ENCODE measurements at places on chromosomes 6 and 20.

DNA sequence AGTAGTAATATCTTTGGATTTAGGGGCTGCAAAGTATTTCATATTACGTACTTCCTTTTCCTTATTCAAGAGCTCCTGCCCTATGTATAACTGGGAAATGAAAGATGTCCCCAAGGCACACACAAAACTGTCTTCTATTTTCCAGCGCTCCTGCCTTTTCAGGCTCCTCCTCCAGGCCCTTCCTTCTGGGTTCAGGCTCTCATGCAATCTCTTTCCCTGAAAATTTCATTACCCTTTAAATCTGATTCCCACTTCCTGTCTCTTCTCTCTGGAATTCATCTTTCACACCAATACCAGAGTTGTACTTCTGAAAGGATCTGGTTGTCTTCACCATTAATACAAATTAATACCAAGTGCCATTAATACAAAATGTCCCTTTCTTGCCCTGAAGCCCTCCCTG lies 181.6 kb downstream of the UTRN start:
- no peak for DNase-seq

DNA sequence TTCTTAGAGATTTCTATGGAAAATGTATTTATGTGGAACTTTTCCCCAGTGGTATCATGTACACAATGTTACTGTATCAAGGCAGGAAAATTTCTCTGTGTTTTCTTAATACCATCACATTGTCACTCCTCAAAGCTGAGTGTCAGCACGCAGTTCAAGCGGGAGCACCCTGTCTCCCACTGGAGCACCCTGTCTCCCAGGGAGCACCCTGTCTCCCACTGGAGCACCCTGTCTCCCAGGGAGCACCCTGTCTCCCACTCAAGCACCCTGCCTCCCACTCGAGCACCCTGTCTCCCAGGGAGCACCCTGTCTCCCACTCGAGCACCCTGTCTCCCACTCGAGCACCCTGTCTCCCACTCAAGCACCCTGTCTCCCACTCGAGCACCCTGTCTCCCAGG lies 51.3 kb downstream of the PSMG4 start:
- DNase-seq, result no peak

DNA sequence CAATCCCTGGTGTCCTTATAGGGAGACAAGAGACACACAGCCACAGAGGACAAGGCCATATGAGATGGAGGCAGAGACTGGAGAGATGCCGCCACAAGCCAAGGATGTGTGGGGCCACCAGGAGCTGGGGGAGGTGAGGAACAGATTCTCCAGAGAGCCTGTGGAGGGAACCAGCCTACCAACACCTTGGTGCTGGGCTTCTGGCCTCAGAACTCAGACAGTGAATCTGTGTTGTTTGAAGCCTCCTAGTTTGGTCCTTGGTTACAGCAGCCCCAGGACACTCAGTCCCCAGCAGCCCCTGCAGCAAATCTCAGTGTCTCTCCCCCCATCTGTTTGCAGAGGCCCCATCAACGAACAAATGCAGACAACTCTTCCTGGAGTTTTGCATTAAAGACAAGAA lies 73.2 kb upstream of the BHLHE23 start:
- no peak for DNase-seq

- no peak for DNase-seq
Measured at GRCh38 chr6:105886066-105886813, 199.9 kb upstream of the PRDM1 start.

GRCh38 chr6:17220040-17220910 lies 60.9 kb upstream of the RBM24 start:
- DNase-seq, result no peak

DNA sequence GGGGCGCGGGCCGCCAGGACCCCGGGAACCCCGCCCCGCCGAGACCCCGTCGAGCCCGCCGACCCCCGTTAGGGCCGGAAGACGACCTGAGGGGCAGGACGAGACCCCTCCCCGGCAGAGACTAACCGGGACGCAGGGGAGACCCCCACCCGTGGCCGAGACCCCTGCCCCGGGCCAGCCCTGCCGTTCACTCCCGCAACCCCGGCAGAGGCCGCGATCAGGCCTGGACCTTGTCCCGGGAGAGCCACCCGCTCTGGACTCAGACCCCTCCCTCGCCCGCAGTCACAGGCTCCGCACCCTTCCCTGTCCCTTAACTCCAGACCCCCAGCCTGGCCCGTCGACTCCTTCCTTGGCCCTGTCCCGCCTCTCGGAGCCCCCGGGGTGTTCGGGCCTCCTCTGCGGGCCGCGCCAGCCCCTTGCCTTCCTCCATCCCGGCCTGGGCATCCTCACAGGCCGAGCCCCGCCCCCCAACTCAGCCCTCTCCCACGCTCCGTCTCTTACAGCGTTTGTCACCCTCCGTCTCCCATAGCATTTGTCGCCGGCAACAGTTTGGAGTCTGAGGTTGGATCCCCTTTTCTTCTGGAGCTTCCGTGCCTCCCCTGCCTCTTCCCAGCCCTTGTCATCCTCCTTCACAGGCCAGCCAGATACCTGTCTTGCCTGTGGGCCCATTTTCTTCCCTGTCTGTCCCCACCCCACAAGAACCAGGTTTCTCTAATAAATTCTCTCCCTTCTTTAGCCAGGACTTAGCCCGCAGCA lies 569 bp downstream of the TCEA2 start:
- peak; percentile 54 for DNase-seq

DNA sequence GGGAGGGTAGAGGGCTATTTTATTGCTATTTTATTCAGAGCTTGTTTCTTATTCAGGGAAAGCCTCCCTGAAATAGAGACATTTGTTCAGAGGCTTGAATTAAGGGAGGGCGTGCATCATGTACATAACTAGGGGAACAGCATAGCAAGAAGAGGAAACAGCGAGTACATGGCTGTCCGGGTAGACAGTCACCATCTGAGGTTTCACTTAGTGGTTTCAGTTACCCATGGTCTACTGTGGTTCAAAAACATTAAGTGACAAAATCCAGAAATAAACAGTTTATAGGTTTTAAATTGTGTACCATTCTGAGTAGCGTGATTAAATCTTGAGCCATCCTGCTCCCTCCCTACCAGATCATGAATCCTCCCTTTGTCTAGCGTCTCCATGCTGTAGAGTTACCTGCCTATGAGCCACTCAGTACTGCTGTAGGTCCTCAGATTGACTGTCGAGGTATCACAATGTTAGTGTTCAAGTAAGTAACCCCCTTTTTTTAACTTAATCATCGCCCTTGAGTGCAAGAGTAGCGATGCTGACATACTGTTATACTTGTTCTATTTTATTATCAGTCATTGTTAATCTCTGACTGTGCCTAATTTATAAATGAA lies 791.5 kb downstream of the TFAP2A start:
- no peak for DNase-seq

DNA sequence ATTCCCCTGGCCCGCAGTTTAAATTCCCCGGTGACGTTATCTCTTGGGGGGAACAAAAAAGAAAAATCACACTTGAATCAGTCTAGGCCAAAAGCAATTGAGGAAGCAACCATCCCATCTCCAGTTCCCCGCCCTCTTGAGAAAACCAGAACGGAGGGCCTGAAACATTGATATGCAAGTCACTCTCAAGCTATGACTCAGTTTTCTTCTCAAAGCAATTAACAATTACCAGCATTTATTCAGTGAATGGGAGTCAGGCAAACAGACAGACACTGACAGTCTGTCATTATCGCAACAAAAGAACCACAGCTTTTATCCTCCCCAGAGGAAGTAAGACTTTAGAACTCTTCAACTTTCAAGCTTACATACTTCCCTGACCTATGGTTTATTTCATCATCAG lies 100.9 kb downstream of the OPRM1 start:
- no peak for DNase-seq

GRCh38 chr6:165574220-165575157 lies 88.6 kb downstream of the PDE10A start:
- DNase-seq, result no peak

- no peak for DNase-seq
Measured at GRCh38 chr6:154210678-154211077, 145.9 kb downstream of the IPCEF1 start.

GRCh38 chr6:4637691-4638433 lies 138.3 kb upstream of the CDYL start:
- DNase-seq, result peak; percentile 51

DNA sequence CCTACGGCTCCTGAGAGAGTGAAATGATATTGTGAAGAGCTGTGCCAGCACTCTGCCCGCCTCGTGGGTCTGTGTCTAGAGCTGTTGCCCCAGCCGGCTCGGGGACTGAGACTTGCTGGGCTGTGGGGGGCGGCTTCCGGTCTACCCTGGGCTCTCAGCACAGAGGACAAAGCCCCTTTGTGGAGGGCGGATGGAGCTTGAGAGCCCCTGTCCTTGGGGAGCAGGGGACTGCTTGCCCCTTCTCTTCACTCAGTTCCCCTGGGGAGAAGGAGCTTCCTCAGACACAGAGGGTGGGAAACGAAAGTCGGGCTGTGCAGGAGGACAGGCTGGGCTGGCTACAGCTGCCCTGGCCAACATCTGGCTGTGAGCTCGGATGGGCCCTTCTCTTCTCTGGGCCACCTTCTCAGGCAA lies 11.0 kb downstream of the SRC start:
- no peak for DNase-seq

DNA sequence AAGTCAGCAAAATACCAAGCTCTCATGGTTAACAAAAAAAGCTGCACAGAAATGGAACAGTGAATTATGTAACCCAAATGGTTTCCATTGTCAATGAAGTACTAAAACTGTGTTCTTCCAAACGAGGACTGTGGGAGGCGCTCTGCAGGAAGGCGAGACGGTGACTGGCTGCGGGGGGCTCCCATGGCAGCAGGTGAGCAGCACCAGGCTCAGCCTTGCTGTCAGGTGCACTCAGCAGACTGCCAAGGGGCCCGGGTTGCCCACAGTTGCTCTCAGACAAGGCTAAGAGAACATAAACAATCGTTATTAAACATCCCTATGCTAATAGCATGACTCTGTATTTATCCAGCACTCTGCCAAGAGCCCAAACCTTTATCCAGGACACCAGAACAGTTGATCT lies 630.3 kb upstream of the ARID1B start:
- DNase-seq, result no peak

DNA sequence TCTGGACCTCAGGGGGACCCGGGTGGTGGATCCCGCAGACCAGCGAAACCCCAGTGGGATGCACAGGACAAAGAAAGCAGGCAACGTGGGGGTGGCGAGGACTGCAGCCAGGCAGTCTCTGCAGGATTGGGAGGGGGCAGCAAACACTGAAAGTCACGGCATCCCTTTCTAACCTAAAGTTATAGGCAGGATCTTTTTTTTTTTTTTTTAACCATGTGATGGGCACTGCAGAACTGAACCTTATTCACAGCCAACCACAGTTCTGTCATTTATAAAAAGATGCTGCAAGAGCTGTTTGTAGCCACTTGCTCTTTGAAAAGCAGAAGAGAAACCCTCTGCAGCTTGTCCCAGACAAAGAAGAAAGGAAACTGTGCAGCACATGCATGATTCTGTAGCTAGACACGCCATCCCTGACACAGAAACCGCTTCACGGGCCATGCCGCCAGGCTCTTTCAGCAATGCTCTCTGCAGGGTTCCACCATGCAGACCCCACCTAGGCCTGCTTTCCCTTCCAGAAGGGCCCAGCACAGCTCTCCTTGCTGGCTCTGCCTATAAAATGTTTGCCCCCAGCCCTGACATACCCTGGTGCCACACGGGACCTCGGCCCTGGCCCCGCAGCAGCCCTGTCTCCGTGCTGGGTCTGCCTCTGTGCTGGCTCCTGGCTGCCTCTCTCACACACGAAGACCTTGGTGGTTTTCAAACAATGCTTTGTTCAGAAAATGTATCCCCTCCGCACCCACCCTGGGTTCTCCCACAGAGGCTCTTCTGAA lies 70.8 kb downstream of the PYGB start:
- no peak for DNase-seq

DNA sequence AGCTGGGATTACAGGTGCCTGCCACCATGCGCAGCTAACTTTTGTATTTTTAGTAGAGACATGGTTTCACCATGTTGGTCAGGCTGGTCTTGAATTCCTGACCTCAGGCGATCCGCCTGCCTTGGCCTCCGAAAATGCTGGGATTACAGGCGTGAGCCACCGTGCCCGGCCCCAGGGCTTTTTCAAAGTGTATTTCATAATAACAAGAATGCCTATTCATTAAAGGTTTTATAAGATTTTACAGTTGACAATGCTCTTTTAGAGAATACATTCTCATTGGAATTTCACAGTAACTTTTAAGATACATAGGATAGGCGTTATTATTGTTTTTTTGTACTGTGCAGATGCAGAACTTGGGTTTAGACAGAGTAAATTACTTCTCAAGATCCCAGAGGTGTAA lies 52.6 kb upstream of the PTPRK start:
- DNase-seq, result no peak

DNA sequence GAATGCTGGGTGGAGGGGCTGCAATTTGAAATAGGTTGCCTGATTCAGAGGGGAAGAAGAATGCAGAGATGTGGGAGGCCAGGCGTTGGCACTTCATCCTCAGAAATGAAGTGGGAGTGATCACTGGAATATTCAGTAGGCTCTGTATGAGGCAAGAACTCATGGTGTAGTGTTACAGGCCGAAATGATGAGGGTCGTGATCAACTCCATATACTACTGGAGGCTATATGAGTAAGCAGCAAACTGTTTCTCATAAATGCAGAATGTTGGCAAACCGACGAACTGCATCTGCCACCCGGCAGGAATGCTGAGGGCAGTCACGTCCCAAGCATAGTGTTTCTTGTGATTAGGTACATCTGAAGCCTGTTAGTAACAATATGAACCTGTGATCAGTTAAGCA lies 12.7 kb downstream of the KCNS1 start:
- no peak for DNase-seq

DNA sequence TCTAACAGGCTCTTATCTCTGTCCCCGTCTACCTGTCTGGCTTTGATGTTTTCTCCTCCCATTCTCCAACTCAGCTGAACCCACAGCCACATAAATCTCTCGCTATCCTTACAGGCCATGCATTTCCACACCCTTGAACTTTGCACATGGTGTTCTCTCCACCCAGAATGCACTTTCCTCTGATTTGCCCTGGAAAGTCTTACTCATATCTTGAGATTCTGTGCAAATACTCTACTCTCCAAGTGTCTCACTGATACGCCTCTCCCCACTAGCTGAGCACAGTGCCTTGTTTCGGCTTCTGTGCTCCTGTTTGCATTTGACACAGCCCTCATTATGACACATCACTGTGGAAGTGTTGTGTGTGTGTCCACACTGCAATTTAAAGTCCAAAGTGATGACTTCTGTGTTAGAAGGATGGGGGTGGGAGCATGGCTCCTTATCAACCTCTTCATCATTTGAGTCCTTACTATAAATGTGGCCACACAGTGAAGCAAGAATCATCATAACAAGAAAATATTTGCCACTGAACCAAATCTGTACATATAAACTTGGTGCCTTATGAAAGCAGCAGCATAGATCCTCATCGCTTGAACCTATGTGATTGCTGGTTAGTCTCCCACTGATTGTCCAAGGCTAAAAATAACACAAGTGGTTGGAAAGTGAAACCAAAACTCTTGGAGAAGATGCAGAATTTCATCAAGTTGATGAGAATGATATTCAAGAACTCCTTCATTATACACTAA lies 5.5 kb upstream of the PRELID3B start:
- DNase-seq, result no peak

GRCh38 chr6:48765352-48765961 lies 654.5 kb upstream of the PTCHD4 start:
- DNase-seq, result no peak
